Progenitor cell of endocrine pancreas (in vitro differentiated cells): ENCODE measurements at places on chromosomes 3 and 15. TPM values are rescaled to one million over a fixed set of nuclear protein-coding genes. Genes with fewer than 3 reads are reported as not detected.

SUSD5 gene
- total RNA-seq, result 1.1 and 1.8 TPM in 2 replicates

ITPKA gene
- total RNA-seq, result 0.89 and 1.0 TPM in 2 replicates

SLC22A13 gene
- 0.62 and 0.67 TPM in 2 replicates for total RNA-seq

SCN5A gene
- total RNA-seq, result 1.7 and 4.2 TPM in 2 replicates

GRM7 gene
- 0.29 and 0.34 TPM in 2 replicates for total RNA-seq

GRAMD1C gene
- 1.7 and 2.4 TPM in 2 replicates for total RNA-seq

DNA sequence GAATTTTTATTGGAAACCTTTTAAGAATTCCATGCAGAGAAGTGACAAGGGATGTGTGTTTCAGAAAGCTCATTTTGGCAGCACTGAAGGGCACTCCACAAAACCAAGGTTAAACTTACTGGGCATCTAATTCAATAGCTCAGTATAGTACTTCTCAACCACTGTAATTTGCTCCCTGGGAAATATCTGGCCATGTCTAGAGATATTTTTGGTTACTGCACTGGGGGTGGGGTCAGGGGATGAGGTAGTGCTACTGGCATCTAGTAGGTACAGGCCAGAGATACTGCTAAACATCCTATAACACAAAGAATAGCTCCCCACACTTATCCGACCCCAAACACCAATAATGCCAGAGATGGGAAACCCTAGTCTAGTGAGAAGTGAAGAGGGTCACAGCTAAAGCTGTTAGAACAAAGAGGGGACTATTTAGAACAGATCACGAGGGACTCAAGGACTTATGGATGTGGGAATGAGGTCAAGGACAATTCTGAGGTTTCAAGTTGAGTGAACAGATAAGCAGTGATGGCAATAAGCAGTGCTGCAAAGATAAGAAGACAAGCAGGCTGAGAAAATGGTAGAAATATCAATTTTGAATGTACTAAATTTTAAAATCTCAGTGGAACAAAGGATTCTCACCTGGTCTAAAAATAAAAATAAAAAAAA, 3.2 kb downstream of the MRPL46 start:
- H3K4me1 ChIP-seq, result peaks cover 17% of the 10 kb centered on the region
- H3K27ac ChIP-seq, result no peak overlapping the region
- no peak for DNase-seq
- H3K27me3 ChIP-seq, result no peaks in the 10 kb centered on the region

DNA sequence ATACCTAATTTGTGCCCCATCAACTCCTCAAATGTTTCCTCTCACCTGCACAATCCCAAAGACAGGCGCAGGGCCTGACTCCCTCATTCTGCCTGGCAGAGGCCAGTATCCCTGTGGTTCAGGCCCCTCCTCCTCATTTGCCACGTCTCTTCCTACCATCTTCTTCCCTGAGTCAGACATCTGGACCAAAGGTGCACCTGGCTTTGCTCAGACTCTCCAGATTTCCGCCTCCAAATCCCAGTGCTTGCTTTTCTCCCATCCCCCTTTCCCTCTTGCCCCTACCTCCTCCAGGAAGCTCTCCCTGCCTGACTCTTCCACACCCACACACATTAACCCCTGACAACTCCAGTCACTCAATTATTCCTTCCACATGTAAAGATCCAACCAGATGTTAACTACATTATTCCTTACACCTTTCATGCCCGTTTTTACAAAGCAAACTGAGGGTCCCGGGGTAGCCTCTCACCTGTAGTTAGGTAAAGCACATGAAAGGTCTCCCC, 19.6 kb downstream of the SEMA7A start:
- peaks cover 3% of the 10 kb centered on the region for H3K4me1 ChIP-seq
- DNase-seq, result no peak
- H3K4me3 ChIP-seq, result no peak overlapping the region
- H3K27ac ChIP-seq, result no peak overlapping the region
- H3K27me3 ChIP-seq, result no peaks in the 10 kb centered on the region

DNA sequence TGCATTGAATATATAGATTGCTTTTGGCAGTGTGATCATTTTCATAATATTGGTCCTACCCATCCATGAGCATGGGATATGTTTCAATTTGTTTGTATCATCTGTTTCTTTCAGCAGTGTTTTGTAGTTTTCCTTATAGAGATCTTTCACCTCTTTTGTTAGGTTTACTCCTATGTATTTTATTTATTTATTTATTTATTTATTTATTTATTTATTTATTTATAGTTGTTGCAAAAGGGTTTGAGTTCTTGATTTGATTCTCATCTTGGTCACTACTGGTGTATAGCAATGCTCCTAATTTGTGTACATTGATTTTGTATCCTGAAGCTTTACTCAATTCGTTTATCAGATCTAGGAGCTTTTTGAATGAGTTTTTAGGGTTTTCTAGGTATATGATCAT, 478.2 kb downstream of the UNC13C start:
- H3K4me3 ChIP-seq, result no peak overlapping the region
- H3K36me3 ChIP-seq, result peaks cover 2% of the 10 kb centered on the region
- no peaks in the 10 kb centered on the region for H3K27me3 ChIP-seq
- H3K4me1 ChIP-seq, result no peaks in the 10 kb centered on the region
- DNase-seq, result no peak

- no peak for DNase-seq
- peaks cover 8% of the 10 kb centered on the region for H3K27me3 ChIP-seq
- peaks cover 2% of the 10 kb centered on the region for H3K4me1 ChIP-seq
- no peaks in the 10 kb centered on the region for H3K36me3 ChIP-seq
- no peak overlapping the region for H3K4me3 ChIP-seq
These were observed 129.8 kb downstream of the CACNA1D start for GRCh38 chr3:53624061-53624857.

- peaks cover 3% of the 10 kb centered on the region for H3K4me1 ChIP-seq
- DNase-seq, result no peak
- H3K4me3 ChIP-seq, result no peak overlapping the region
- no peak overlapping the region for H3K27ac ChIP-seq
These were observed 348.0 kb downstream of the VPS13C start for GRCh38 chr15:61712129-61712759.

DNA sequence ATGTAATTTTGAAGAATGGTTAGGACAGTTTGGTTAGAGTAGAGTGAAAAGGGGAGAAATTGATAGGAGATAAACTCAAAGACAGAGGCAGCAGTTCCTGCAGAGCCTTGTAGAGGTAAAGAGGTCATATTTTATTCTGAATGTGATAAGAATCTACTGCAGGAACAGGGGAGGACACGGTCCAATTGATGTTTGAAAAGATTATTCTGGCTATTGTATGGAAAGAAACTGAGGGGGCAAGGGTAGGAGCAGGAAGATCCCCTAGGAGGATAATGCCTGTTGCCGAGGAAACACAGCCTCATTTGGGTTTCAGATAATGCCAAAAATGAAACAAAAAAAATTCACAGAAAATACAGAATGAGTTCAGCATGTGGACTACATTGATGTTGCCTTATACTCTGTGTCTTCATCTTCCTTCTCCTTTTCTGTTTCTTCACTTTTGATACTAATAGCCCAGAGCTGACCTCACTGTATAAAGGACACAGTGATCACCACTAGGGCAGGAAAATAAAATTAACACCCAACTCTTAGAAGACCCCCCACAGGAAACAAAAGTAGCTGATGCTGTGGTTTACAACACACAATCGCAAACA, 454.6 kb upstream of the UBE2E2 start:
- H3K4me1 ChIP-seq, result no peaks in the 10 kb centered on the region
- no peak overlapping the region for H3K27ac ChIP-seq
- no peaks in the 10 kb centered on the region for H3K36me3 ChIP-seq
- H3K4me3 ChIP-seq, result no peak overlapping the region
- H3K27me3 ChIP-seq, result no peaks in the 10 kb centered on the region

GRCh38 chr3:137259089-137259488, 301.3 kb downstream of the IL20RB start:
- no peak for DNase-seq
- H3K27ac ChIP-seq, result no peak overlapping the region
- H3K4me1 ChIP-seq, result peaks cover 2% of the 10 kb centered on the region
- no peaks in the 10 kb centered on the region for H3K36me3 ChIP-seq
- no peak overlapping the region for H3K4me3 ChIP-seq
- peaks cover 51% of the 10 kb centered on the region for H3K27me3 ChIP-seq

DNA sequence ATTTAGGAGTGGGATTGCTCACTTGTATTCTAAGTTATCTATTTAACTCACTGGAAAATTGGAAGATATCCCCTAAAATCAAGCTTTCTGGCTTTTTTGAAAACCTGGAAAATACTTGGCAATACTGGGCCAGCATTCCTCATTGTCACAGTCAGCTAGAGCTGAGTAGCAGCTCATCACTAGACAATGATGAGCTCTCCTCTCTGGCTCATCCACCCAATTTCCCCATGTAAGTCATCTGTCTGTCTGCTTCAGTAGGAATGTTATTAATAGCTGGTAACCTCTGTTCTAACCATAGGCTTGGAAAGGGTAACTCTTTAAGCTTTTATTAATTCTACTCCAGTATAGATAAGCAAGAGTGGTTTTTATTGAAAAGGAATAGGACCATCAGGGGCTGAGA, 39.7 kb upstream of the PIK3R4 start:
- H3K36me3 ChIP-seq, result no peaks in the 10 kb centered on the region
- H3K27ac ChIP-seq, result no peak overlapping the region
- peaks cover 30% of the 10 kb centered on the region for H3K4me1 ChIP-seq

GRCh38 chr3:14177580-14178246, 688 bp downstream of the XPC start:
- no peaks in the 10 kb centered on the region for H3K27me3 ChIP-seq
- H3K27ac ChIP-seq, result peak overlapping the region; percentile 99
- peaks cover 31% of the 10 kb centered on the region for H3K4me1 ChIP-seq
- DNase-seq, result no peak
- H3K4me3 ChIP-seq, result peak overlapping the region; percentile 99

- H3K27ac ChIP-seq, result no peak overlapping the region
- no peaks in the 10 kb centered on the region for H3K27me3 ChIP-seq
- no peak for DNase-seq
- no peak overlapping the region for H3K4me3 ChIP-seq
These were observed 30.0 kb downstream of the PHC3 start for GRCh38 chr3:170151536-170151935.

- H3K27ac ChIP-seq, result no peak overlapping the region
- no peak overlapping the region for H3K4me3 ChIP-seq
- H3K36me3 ChIP-seq, result peaks cover 3% of the 10 kb centered on the region
- no peak for DNase-seq
These were observed 114.2 kb upstream of the THRB start for GRCh38 chr3:24608701-24609390.

DNA sequence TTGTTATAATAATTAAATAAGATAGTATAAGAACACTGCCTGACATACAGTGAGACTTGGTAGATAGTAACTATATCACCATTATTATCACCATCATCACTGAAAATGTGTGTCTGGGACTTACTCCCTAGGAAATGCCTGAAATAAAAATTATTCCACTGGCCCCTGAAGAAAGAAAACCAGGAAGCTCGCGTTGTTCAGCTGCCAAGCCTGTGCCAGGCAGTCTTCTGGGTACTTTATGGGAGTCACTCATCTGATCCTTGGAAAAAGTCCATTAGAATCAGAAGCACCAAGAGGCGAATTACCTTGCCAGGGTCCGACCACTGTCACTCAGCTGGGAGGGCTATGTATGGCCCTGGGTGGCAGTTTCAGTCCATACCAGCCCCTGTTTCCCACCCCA, 220.3 kb upstream of the TPM1 start:
- peaks cover 6% of the 10 kb centered on the region for H3K36me3 ChIP-seq

DNA sequence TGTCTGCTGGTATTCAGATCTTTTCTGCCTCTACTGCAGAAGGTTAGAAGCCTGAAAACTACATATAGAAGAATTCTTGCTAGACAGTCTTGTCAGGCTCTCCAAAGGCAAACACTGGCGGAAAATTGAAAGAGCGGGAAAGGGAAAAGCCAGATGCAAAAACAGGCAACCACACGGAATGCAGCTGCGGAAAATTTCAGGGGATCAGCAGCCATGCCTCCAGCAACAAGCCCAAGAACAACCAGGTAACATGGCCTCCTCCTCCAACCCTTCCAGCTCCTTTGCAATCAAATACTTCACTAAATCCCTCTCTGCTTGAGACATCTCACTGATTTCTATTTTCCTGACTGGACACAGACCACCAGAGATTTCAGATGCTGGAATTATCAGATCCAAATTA, 9.6 kb downstream of the UBP1 start:
- no peak for DNase-seq
- H3K4me3 ChIP-seq, result no peak overlapping the region
- no peaks in the 10 kb centered on the region for H3K36me3 ChIP-seq
- no peaks in the 10 kb centered on the region for H3K27me3 ChIP-seq
- peaks cover 24% of the 10 kb centered on the region for H3K4me1 ChIP-seq

- H3K36me3 ChIP-seq, result no peaks in the 10 kb centered on the region
- H3K4me1 ChIP-seq, result no peaks in the 10 kb centered on the region
- no peak for DNase-seq
- no peak overlapping the region for H3K27ac ChIP-seq
- no peaks in the 10 kb centered on the region for H3K27me3 ChIP-seq
- no peak overlapping the region for H3K4me3 ChIP-seq
These were observed 124.8 kb downstream of the NEK10 start for GRCh38 chr3:27244374-27244773.

DNA sequence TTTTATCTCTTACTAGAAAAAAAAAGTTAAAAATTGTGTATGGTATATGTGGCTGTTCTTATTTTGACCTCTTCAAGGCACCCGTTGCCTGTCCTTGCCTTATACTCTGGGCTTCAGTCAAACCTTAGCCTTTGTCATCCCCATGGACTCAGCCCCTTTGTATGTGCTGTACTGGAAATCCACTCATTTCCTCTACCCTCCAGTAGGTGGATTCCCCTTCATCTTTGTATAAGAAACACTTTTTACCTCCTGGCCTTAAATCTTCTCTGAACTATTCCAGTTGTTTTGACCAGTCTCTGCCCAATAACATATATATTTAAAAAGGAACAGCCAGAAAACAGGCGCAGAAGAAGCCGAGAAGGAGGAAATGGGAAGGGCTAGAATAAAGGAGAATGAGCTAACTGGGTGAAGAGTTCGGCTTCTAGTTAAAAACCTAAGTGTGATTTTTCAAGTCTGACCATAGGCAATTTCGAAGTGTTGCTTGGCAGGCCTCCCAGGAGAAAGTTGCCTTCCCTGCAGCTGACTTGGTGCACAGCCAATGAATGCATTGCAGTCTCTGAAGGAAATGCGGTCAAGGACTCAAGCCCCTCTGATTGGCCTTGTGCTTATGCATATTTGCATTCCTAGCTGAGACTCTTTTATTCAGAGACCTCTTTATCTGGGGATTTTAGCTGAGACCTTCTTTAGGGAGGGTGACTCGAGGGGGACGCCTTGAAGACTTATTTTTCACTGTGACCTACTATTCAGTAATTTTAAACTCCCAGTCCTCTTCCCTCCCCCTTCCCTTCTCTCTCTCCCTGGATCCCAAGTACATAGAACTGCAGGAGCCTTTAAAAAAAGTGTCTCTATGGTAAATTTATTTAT, 277.4 kb downstream of the ROBO1 start:
- H3K27me3 ChIP-seq, result no peaks in the 10 kb centered on the region
- no peak for DNase-seq
- H3K4me1 ChIP-seq, result no peaks in the 10 kb centered on the region
- no peak overlapping the region for H3K27ac ChIP-seq
- no peak overlapping the region for H3K4me3 ChIP-seq
